ENCODE measurements at places on chromosomes 16 and 17.

GRCh38 chr16:81181013-81181720 lies 57.3 kb upstream of the BCO1 start:
- peak; percentile 94 for DNase-seq

- peak; percentile 93 for DNase-seq
Observed at GRCh38 chr17:882827-883585, 96.6 kb downstream of the NXN start.

DNA sequence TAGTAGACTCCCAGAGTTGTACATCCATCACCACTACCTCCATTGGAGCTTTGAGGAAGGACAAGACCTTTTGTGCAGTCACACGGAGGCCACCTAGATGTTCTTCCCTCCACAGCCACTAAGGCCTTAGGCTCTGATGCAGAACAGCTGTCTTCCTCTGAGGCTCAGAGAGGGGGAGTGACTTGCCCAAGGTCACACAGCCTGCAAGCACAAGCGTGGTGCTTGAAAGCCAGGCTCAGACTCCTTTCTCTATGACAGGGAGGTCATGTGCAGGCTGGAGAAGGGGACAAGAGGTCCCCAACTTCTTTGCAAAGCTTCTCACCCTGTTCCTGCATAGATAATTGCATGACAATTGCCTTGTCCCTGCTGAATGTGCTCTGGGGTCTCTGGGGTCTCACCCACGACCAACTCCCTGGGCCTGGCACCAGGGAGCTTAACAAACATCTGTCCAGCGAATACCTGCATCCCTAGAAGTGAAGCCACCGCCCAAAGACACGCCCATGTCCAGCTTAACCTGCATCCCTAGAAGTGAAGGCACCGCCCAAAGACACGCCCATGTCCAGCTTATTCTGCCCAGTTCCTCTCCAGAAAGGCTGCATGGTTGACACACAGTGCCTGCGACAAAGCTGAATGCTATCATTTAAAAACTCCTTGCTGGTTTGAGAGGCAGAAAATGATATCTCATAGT lies 12.7 kb downstream of the SCGB1C2 start:
- peak; percentile 33 for DNase-seq

GRCh38 chr17:81667754-81668153 lies 1.2 kb downstream of the CCDC137 start:
- no peak for DNase-seq

DNA sequence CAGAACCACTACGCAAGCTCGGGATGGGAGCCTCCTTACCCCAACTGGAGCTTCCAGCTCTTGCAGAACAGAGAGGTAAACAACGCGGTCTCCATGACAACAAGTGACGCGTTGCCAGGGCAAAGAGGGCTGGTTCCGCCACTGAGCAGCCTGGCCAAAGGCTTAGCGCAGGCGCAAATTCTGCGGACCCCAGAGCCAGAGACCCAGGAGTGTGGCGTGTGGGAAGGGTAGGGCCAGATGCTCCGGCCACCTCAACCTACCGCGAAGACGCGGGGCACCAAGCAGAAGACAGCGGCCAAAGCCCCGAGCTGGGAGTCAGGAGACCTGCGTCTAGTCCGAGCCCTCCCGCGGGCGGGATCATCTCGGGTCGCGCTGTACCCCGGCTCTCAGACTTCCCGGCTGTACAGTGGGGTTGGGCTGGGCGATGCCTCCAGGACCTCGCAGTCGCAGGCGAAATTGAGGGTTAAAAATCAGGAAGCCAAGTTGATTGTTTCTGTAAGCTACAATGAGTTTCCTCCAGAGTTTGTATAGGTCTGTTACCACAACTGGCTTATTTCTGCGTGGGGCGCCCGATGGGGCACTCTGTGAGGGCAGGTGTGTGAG lies at the start of gene TEKT1:
TSS of gene TEKT1 (minus strand) at position 69 of the 603 bp plus-strand sequence. CDS start 1,353 bp downstream, outside the sequence.
- peak; percentile 73 for DNase-seq

DNA sequence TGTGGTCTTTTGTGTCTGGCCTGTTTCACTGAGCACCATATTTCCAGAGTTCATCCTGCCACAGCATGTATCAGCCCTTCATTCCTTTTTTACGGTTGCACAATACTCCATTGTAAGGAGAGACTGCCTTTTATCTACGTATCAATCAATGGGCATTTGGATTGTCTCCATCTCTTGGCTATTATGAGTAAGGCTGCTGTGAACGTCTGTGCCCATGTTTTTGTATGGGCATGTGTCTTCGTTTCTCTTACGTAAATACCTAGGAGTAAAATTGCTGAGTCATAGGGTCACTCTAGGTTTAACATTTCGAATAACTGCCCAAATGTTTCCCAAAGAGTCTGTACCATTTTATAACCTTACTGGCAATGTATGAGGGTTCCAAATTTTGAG lies 202.8 kb upstream of the FOXF1 start:
- DNase-seq = peak; percentile 57

- DNase-seq = no peak
Observed at GRCh38 chr17:49941427-49941826, 27.6 kb upstream of the DLX4 start.

GRCh38 chr16:10817963-10818941 lies at the start of gene TVP23A:
Gene TVP23A (minus strand): TSS chr16:10818794. CDS start chr16:10818493, 301 bp downstream.
- DNase-seq = no peak

- peak; percentile 79 for DNase-seq
Observed at GRCh38 chr17:36183001-36183971, 6.8 kb upstream of the TBC1D3B start.

- peak; percentile 65 for DNase-seq
Observed at GRCh38 chr16:4344983-4345835, 5.9 kb downstream of the PAM16 start.

- no peak for DNase-seq
Observed at GRCh38 chr16:4019371-4019791, 96.9 kb downstream of the ADCY9 start.

DNA sequence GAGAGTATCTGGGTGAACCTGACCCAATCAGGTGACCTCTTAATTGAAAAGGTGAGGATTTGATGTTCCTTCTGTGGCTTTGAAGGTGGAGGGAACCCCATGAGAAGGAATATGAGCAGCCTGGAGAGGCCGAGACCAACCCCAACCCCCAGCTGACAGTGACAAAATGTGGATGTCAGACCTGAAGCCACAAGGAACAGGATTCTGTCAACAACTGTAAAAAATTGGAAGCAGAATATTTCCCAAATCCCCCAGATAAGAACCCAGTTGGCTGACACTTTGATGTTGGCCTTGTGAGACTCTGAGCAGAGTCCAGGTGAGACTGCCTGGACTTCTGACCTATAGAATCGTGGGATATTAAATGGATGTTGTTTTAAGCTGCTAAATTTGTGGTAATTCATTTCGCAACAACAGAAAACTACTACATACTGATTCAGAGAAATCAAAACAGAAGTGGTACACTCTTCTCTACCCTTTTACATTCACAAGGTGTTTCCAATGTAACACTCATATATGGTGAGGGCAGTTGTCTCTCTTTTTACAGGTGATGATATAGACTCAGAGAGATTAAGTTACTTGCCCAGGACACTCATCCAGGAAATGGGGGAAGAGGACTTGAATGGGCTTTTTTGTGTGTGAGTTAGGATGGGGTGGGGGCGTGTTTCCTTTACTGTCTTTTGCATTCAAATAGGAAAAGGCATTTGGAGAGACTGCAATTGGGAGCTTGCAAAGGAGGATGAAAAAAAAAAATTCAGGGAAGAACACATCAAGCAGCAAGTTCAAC lies 29.8 kb upstream of the SALL1 start:
- DNase-seq = no peak

DNA sequence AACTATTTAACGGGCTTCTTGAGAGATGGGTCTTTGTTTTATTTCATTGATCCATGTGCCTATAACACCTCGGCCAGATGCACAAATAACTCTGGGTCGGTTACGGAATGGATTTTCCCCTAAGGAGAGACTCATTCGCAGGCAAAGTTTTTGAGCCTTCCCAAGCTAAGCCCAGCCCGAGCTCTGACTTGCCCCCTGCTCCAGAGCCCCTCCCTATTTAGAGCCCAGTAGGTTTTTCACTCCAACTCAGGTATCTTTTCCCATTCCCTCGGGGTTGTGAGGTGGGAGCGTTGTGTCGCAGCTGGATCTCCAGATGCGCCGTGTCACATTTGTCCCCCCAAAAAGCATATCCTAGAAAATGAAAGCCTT lies 812 bp upstream of the MYOCD start:
- DNase-seq = no peak

DNA sequence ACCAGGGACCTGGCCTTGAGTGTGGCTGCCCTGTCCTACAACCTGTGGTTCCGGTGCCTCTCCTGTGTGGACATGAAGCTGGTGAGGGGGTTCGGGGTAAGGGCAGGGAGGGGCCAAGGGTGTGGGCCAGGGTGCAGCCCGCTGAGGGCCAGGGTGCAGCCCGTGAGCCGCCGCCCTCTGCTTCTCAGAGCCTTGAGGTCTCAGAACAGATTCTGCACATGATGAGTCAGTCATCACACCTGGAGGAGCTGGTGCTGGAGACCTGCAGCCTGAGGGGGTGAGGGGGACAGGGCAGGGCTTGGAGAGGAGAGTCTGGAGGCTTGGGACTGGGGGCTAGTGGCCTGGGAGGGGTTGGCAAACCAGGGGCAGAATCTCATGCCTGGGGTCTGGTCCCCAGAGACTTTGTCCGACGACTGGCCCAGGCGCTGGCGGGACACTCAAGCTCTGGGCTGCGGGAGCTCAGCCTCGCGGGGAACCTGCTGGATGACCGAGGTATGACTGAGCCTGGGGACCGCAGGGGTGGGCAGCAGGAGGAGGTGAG lies 2.2 kb downstream of the CARMIL2 start:
- no peak for DNase-seq

DNA sequence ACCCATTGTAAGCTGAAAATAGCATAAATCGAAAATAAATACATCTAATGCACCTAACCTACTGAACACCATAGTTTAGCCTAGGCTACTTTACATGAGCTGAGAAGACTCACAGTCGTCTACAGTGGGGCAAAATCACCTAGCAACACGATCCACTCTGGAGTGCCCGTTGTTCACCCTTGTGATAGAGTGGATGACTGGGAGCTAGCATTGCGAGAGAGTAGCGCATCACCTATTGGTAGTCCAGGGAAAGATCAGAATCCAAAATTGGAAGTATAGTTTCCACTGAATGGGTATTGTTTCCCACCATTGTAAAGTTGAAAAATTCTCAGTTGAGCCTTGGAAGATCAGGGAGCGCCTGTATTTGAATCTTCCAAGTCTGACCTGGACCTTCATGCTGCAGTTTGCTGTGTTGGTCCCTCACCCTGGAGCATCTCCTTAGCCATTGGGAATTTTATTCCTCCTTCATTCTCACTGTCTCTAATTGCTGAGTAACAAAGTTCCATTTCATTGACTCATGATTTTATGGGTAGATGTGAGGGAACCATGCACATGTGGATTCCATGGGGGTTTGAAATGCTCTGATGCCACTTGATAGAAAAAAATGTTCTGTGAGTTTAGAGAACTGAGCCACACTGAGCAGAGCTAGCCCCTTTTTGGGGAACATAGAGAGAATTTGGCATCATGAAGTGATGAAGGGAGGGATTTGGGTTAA lies 19.6 kb downstream of the AKAP1 start:
- DNase-seq = no peak

All from sigmoid colon (tissue), 7 donors.